ENCODE measurements at places on chromosomes 12 and 14.

GRCh38 chr14:105690671-105691070 is 164.3 kb downstream of the TMEM121 start:
- DNase-seq: no peak

DNA sequence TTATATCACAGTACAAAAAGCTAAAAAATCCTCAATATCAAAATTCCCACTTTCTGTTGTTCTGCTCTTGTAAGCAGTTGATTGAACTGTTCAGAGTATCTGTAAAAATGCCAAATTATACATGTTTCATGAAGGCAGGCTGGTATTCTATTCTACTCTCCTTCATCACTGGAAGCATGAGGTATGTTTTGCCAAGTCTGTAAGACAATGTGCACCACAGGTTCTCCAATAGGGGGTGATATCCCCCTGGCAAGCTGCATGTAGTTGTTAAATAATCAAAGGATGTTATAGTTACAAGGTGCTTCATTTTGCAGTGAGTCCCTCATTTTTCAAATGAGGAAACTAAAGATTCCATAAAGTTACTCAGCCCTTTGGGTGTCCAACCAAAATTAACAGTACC is 15.1 kb upstream of the NEK9 start:
- no peak for DNase-seq

DNA sequence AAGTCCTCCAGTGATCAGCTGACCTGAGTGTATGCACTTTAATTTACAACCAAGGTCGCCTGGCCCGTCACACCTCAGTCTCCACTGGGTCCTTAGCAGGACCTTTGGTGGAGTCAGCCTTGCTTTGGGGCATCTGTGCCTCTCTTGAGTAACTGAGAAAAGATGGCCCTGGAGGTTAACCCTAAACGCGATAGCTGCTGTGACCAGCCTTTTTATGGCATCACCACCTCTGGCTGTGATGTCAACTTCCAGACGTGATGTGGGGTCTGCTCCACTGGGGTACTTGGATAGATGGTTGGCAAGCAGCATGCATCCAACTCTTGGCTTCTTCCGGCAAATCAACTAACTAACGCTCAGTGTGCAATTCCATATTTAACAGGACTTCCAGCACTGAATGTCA is 122.8 kb upstream of the RTL1 start:
- DNase-seq: no peak

DNA sequence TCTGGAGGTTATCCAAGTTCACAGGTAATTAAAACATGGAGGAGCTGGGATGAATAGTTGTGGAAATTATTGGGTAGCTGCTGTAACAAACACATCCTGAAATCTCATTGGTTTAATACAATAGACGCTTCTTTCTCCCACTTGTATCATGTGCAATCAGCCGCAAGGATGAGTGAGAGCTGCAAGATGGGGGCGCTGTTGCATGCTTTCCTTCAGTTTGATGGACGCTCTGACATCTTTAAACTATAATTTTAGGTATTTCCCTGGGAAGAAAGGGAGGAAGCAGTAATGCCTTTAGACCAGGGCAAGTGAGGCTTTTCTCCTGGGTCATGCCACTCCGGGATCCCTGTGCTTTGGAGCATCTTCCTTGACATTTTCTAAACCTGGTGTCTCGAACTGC is 178.7 kb downstream of the PAWR start:
- no peak for DNase-seq

GRCh38 chr12:98532687-98533304 is 17.4 kb downstream of the TMPO start:
- peak; percentile 26 for DNase-seq

- DNase-seq: no peak
Observed at GRCh38 chr12:60180298-60180697, 584.5 kb downstream of the SLC16A7 start.
